ENCODE measurements at places on chromosomes 3 and 15.

- no peak for DNase-seq
Observed at GRCh38 chr3:181723625-181724191, 12.0 kb downstream of the SOX2 start.

DNA sequence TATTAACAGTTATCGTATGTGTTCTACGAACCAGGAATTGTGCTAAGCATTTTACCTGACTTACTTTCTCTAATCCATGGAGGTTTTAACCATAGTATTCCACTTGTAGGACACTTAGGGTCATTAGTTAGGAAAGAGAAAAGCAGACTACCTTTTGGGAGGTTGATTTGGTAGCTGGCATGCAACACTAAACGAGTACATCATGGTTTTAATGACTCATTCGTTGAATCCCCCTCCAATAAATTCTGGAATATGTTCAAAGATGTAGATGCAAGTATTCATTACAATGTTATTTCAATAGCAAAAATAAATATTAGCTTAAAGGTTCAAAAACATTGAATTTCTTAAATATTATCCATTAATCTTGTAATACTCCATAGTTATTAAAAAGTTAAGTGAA is 162.5 kb downstream of the FMN1 start:
- no peak for DNase-seq

- DNase-seq, result no peak
Observed at GRCh38 chr3:22606938-22607337, 596.2 kb upstream of the UBE2E2 start.

GRCh38 chr3:191922570-191922969 is 461.6 kb downstream of the PYDC2 start:
- DNase-seq, result no peak

GRCh38 chr3:44365952-44366351 is 27.4 kb downstream of the TCAIM start:
- no peak for DNase-seq

GRCh38 chr3:56423661-56424099 is 44.6 kb downstream of the ERC2 start:
- DNase-seq, result no peak

GRCh38 chr3:16318176-16318575 is 53.2 kb downstream of the OXNAD1 start:
- DNase-seq, result no peak

GRCh38 chr15:44246521-44247268 is 41.8 kb upstream of the GOLM2 start:
- no peak for DNase-seq

- DNase-seq, result no peak
Observed at GRCh38 chr15:70535071-70535954, 228.0 kb downstream of the UACA start.

- peak; percentile 12 for DNase-seq
Observed at GRCh38 chr3:39541917-39542329, 74.4 kb downstream of the MOBP start.

DNA sequence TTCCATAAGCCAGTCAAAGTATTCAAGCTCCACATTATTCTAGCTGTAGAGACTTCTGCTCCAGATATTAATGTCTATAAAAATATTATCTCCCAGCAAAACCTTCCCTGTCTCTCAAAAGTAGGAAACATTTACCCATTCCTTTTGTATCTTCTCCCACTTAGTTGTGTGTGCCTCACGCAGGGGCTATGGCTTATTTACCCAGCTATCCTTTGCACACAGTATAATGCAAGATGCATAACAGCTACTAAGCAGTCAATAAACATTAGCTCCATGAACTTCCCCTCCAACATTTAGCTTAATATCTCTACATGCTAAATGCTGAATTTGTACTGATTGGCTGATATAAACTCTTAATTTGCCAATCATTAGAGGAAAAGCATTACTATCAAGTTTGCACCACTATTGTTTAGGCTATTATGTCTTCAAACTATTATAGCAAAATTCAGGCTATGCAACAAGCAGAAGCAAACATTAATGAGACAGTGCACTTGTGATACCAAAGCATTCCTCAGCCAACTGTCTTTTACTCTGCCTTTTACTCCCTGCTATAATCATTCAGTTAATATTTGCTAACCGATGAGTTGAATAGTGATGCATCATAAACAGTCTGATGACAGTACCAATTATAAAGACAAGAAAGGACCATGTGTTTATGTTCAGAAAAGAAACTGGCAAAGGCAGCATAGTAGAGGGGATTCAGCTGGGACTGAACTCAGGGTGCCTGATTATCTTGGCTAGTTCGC is 81.2 kb downstream of the PLCH1 start:
- DNase-seq, result no peak

GRCh38 chr15:101827257-101827656 is 15.3 kb downstream of the OR4F15 start:
- DNase-seq, result no peak

DNA sequence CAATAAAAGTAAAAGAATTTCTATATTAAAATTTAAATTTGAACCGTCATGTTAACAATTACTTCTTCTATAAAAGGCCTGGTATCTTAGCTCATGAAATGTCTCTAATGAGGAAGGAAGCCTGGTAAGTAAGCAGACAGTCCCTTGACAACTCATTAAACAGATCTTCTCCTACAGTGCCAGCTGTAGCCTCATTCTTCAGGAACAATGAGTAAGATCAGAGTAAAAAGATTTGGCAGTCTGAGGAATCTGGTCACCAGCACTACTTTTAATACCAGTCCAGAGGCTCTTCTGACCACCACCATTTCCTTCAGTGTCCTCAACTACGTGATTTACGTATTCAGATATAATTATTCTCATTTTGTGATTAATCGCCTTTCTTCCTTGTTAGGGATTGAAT is 955.0 kb upstream of the ALCAM start:
- no peak for DNase-seq

GRCh38 chr3:187227658-187228258 is 30.5 kb downstream of the RTP1 start:
- no peak for DNase-seq

DNA sequence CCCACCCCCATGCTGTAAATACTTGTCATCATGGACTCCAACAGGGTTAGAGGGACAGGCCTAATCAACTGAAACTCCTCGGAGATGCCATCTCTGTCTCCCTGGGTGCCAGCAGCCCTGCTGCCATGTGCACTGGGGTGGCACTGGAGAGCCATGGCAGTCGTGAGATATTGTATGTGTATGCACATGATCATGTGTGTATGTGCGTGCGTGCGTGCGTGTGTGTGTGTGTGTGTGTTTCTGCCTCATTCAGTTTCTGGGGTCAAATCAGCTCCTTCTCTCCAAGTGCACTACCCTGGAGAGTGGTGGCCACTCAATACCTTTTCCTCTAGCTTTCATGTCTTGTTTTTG is 3.2 kb upstream of the APEH start:
- no peak for DNase-seq

GRCh38 chr3:150371741-150372254 is 36.3 kb upstream of the TSC22D2 start:
- peak; percentile 68 for DNase-seq

DNA sequence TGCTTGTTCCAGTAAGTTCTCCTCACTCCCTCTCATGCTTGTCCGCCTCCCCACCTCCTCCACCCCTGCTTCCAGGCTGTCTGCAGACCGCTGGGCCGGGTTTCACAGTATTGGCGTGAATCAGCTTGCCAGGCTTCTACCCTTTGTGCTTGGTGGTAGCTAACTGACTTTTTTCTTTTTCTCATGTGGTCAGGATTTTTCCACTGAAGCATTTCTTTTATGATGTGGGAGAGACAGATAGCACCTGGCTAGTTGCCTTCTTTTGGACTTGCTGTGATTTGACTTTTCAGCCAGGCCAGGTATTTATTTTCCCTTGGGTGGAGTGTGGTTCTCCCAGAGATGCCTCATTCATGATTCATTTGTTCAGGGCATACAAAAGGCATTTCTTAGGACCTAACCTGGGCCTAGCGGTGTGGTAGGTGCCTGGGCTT is 60.6 kb downstream of the ST6GAL1 start:
- no peak for DNase-seq

GRCh38 chr3:32626631-32627030 is 56.0 kb upstream of the DYNC1LI1 start:
- DNase-seq, result no peak

DNA sequence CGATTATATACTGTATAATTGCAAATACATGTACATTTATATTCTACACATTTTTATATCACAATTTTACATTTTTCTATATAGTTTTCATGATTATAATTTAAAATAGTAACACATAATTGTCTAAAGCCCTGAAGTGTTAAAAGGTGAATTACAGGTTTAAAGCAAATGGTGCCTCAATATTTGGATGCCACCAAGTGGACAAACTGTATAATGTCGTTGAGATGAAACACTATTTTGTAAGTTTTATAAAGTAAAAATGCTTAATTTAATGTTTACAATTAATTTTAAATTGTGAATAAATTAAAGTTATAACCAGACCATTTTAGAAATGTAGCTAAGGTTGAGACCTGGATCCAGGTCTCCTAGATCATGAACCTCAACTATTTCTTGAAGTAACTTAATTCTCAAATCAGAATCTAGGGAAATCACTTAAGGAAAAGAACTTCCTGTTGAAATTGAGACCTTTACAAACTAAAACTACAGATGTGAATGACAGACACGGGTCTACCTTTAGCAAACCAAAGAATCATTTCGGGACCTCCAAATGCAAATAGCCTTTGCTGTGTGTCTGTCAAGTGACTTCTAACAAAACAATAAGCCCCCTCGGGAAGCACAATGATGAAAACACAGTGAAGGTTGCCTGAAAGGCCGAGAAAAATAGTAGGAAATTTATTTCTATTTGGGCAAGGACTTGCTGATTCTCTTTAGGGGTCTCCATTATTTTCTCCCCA is 37.8 kb downstream of the EHHADH start:
- DNase-seq, result peak; percentile 16

DNA sequence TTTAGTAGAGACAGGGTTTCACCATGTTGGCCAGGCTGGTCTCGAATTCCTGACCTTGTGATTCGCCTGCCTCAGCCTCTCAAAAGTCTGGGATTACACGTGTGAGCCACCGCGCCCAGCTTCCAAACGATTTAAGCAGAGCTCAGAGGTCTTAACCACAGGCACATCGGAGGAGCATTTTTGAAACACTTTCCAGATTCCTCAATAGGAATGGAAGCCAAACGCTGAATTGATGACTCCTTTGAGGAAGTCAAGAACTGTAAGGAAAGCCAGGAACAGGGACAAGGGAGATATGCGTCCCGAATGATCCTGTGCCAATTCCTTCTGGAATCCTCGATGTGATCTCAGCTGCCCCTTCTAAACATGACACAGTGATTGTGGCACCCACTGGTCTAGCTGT is 40.0 kb downstream of the TRH start:
- no peak for DNase-seq

GRCh38 chr3:25218362-25218761 is 209.7 kb upstream of the RARB start:
- no peak for DNase-seq

GRCh38 chr3:69532547-69533224 is 146.8 kb upstream of the FRMD4B start:
- DNase-seq, result no peak

- DNase-seq, result no peak
Observed at GRCh38 chr3:129650256-129650872, 43.9 kb upstream of the PLXND1 start.

- no peak for DNase-seq
Observed at GRCh38 chr3:36804295-36805055, 40.1 kb upstream of the DCLK3 start.

DNA sequence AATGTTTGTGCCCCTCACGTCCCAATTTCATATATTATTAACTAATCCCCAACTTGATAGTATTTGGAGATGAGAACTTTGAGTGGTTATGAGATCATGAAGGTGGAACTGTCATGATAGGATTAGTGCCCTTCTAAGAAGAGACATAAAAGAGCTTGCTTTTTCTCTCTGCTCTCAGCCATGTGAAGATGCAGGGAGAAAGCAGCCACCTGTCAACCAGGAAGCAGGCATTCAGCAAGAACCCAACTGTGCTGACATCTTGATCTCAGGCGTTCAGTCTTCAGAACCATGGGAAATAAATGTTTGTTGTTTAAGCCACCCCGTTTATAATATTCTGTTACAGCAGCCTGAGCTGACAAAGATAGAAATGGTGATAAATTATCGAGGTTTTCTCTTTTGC is 278.7 kb upstream of the KCNMB2 start:
- no peak for DNase-seq

DNA sequence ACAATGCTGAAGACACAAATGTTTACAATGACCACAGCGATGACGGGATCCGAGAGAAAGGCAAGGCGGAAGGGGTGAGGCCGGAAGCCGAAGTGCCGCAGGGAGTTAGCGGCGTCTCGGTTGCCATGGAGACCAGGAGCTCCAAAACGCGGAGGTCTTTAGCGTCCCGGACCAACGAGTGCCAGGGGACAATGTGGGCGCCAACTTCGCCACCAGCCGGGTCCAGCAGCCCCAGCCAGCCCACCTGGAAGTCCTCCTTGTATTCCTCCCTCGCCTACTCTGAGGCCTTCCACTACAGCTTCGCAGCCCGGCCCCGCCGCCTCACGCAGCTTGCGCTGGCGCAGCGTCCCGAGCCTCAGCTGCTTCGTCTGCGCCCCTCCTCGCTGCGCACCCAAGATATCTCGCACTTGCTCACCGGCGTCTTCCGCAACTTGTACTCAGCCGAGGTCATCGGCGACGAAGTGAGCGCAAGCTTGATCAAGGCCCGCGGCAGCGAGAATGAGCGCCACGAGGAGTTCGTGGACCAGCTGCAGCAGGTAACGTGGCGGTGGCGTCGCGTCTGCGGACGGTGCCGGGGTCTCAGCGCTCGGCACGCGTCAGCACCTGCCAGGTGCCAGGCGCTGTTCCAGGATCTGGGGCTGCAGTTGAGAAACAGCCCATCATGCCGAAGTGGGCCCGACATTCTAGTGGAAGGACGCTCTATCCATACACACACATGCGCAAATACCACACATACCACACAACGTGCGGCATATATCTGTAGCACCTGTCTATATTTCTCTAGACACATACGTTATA is at the start of gene DLEC1:
TSS of gene DLEC1 (plus strand) at position 108 of the 798 bp plus-strand sequence. CDS start at position 126, 18 bp downstream.
- peak; percentile 71 for DNase-seq

GRCh38 chr3:135567223-135567622 is 398.3 kb upstream of the PPP2R3A start:
- DNase-seq, result no peak

- peak; percentile 12 for DNase-seq
Observed at GRCh38 chr3:196741249-196741889, 1.7 kb downstream of the PAK2 start.

DNA sequence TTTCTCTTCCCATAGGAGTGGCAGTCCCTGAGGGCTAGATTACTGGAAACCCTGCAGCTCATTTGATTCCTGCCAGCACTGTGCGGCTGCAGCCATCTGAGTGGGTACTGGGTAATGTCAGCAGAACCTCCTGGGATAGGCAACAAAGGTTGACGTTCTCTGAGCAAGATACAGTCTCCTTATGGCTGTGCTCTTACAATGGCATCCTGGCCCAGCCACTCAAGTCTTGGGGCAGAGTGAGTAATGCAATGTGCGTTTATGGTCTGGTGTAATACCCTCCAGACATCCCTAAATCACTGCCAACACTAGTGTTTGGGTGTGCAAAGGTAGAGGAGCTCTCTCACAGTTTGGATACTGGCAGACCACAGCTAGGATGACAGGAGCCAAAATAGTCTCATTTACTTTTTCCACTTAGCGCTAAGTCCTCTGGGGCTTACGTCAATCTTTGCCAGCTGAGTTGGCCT is 775.8 kb downstream of the ZNF385D start:
- no peak for DNase-seq
